ENCODE measurements at places on chromosomes 12 and 14. TPM values are rescaled to one million over a fixed set of nuclear protein-coding genes. Genes with fewer than 3 reads are reported as not detected.

DNA sequence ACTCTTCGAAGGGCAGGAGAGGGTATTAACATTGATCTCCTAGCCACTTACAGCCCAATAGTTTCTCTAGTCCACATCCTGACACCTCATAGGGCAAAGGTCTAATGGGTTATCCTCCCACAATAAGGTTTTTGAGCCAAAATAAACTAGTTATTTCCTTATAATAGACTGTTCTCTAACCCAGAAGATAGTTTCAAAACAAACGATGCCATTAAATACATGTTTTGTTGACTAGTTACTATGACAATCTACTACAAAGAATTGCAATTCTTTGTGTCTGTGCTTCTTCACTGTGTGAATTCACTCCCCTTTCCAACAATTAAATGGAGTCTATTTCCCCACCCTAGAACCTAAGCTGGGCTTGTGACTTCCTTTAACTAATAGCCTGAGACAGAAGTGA lies 6.4 kb upstream of the ACTR10 start:
- no peak for DNase-seq

GRCh38 chr12:130981074-130981742 lies 27.5 kb downstream of the ADGRD1 start:
- no peak for DNase-seq

DNA sequence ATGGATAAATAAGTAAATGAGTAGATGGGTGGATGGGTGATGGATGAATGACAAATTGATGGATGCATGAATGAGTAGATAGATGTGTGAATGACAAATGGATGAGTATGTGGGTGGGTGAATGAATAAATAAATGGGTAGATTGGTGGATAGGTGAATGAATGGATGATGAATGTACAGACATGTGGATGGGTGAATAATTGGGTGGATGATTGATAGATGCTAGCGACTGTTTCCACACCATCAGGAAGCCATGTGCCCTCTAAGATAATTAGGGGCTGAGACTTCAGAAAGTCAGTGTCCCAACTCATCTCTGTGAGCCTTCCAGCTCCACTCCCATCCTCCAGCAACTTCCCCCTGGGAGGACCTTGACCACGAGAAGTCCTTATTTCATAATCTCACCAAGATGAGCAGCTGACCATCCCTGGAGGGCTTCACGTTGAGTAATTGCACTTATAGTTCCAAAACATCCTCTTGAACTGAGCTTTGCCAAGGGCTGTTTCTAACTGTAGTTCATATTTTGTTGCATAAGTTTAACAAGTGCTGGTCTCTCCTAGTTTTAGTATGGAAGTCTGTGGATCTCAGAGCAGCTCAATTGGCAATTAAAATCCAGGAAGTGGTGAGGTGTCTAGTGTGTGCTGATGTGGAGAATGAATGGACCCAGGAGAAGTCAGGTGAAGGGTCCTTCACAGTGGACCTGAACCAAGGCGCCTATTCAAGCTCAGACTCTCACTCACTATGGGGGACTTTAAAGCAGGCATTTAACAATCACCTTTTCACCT lies 295.7 kb downstream of the ADGRD1 start:
- no peak for DNase-seq

DNA sequence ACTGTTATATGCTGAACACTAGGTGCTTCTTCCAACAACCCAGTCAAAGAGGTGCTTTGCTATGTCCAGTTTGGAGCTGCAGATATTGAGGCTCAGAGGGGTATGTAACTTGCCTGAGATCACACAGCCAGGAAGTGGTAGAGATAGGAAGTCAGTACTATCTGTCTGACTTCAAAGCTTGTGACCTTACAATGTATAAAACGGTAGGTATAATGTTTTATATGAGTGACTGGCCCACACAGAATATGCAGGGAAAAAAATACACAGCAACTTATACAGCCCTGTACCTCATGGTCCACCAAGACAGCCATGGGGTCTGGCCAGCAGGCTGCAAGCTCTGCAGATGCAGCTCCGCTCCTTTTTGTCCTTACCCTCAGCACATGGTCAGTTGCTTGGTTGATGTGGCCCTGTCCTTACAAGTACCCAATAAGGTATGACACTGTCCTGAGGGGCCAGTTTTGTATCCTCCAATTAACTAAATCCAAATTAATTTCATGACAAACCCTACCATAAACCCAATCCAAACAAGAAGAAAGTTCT lies 3.9 kb upstream of the KRT4 start:
- DNase-seq: no peak

GRCh38 chr12:74415633-74416032 lies 122.0 kb upstream of the ATXN7L3B start:
- no peak for DNase-seq

GRCh38 chr12:99154216-99154982 lies 493.2 kb upstream of the GARIN6 start:
- no peak for DNase-seq

DNA sequence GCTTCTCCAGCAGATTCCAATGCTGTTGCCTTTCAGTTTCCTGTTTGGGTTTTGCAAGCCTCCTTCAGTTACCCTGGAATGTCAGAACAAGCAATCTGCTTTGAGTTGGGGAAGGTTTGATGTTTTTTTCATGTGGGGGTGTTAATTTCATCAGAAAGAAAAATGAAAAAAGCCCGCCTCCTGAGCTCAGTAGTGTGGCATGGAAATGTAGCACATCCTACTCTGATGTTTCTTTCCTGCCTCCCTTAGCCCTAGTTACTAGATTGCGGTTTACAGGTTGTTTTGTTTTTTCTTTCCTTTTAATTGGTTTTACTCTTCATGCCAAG lies 22.6 kb downstream of the IFNG-AS1 start:
- no peak for DNase-seq

- no peak for DNase-seq
These were observed 84.6 kb downstream of the RIN3 start for GRCh38 chr14:92597906-92598905.

- DNase-seq: no peak
These were observed 70.3 kb downstream of the CAPZA3 start for GRCh38 chr12:18808221-18808620.

GRCh38 chr14:75370416-75371205 lies 57.2 kb upstream of the JDP2 start:
- DNase-seq: no peak

DNA sequence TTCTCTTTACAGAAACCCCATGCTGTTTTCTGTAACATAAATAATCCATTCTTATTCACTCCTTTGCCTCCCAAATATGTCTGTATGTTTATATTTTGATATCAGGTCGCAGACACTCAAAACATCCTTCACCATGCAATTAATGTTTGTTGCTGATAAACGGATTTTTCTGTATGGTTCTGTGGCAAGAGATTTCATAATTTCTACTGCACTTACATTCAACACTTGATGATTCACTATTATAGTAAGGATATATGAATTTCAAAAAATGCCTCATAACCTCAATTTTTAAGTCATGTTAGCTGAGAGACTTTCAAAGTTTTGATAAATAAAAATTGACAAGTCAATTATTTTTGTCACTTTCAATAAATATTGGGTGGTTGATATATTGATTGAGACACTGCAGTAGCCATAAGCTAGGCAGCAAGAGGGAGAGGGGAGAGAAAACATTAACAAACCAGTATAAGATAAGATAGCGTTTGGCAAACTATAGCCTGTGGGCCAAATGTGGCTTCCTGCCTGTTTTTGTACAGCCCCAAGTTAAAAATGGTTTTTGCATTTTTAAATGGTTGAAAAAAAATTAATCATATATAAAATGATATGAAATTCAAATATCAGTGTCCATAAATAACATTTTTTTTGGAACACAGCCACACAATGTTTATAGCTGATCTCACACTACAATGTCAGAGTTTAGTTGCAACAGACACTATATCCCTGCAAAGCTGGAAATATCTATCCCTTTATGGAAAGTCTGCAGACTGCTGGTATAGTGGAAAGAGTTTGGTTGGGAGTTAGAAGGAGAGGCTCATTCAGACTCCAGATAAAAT lies 18.3 kb downstream of the ALDH6A1 start:
- no peak for DNase-seq

DNA sequence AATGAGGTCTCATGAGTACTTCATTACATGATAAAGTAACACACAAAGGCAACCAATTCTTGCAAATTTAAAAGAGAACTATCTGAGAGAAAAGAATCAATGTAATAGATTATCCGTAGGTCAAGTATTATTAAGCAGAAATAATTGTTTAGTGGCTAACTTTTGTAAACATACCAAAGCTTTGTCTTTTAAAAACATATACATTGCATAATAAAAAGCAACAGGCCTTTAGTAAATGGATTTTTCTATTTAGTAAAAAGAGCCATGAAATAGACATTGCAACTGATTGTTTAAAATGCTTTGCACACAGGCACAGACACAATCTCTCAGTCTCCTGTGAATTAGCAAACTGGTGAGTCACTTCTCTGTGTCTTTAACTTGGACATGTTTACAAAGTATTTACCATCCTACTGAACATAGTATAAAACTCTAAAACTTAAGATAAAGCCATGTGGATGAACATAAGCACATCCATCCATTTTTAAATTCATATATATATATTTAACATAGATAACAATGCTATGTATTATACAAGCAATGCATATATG lies 518.7 kb upstream of the MGAT4C start:
- no peak for DNase-seq

DNA sequence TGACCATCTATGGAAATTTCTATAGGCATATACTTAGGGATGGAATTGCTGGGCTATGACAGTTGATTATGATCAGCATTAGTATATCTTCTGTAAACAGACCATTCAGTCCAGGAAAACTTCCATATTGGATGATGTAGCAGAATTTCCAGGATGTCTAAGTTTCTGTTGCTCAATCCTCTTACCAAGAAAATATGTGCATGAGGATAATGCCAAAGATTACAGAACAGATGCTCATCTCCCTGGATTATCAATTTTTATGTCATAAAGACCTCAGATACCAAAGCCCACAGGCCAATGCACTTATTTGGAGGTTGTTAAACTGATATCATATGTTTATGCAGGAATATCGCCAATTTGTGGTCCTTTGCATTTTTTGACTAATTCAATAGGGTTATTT lies 354.4 kb upstream of the FLRT2 start:
- DNase-seq: no peak

DNA sequence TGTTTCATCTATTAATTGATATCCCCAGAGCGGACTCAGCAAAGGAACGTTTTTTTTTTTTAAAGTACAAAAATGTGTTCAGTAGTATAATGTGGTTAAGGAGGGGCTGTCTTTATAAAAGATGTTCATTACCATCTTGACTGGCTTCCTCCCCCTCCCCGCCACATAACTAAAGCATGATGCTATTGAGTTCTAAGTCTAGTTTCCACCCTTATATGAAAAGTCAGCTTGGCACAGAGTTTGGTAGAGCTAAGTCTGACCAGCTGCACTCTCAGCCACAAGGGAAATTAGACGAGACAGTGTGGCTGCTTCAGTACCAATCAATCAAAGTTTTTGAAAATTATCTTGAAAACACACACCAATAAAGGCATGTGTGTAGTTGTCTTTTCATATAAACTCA lies 1.9 kb upstream of the MYBPC1 start:
- no peak for DNase-seq

DNA sequence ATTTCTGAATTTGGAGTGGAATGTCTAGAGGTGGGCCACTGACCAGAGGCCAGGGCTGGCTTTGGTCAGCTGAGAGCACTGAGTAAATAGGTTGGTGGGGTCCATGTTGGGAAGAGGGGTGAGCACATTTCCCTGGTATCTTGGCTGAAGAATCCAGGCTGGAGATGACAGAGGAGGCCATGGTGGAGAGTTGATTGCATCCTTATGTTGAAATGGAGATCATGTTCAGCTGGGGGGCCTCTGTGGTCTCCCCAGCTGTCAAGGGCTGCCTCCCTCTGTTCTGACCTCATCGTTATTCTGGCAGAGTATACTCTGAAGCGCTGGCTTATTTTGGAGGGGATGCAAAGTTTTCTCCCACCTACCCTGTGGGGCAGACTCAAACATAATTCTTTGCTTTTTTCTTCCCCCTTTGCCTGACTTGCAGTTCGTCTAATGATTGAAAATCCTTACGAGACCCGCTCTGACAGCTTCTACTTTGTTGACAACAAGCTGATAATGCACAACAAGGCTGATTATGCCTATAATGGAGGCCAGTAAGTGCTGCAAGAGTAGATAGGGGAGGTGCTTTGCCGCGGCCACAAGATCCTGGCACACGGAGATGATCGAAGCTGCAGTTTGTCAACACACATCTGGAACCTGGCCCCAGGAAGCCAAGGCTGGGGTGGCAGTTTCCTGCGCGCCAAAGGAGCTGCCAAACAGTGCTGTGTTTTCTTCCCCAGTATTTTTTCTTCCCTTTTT lies 6.0 kb upstream of the ACADS start:
- DNase-seq: peak; percentile 50

DNA sequence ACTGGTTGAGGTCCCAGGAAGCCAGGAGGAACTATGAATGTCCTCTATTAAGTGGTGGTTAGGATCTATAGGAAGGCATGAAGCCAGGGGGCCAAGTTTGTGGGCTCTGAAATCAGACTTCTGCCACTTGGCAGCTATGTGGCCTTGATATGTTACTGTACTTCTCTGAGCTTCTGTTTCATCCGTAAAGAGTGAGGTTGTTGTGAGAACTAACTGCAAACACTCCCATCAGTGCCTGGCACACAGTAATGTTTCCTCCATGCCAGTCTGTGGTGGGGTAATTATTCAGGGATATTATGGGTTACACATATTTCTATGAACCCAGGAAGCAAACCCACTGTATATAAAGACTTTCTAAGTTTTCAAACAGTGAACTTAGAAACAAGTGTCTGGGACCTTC lies 57.4 kb downstream of the PLXNC1 start:
- DNase-seq: no peak

- DNase-seq: peak; percentile 40
These were observed 33.0 kb upstream of the ATP2A2 start for GRCh38 chr12:110248096-110248447.

- peak; percentile 44 for DNase-seq
These were observed 743 bp downstream of the PUS1 start for GRCh38 chr12:131929581-131930456.

DNA sequence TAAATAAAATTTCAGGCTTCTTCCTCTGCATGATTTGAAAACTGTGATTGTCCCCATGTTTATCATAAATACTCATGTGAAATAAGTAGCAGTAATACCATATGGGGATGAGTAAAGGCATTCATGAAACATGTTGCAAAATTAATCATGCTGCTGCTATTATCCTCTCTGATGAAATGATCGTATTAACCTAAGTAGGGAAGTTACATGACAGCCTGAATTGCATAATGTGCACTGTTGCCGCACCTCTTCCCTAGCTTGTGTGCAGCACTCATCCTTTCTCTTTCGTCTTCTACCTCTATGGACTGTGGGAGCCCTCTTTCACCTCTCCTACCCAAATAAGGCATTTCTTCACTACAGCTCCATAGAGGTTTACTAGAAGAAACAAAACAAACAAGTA lies 367.6 kb downstream of the SOX5 start:
- no peak for DNase-seq

- peak; percentile 72 for DNase-seq
These were observed 197.2 kb upstream of the PLEKHG7 start for GRCh38 chr12:92505254-92506231.

GRCh38 chr14:24079491-24080141 lies 8.3 kb downstream of the CPNE6 start:
- no peak for DNase-seq

- DNase-seq: peak; percentile 74
These were observed 13.7 kb downstream of the FOXJ2 start for GRCh38 chr12:8045952-8046944.

- DNase-seq: no peak
These were observed 10.2 kb downstream of the SCN8A start for GRCh38 chr12:51601241-51601640.

The TAS2R14 gene
- total RNA-seq: 1.3 TPM

The IL31 gene
- total RNA-seq: not detected

The C12orf60 gene
- 0.89 TPM for total RNA-seq

The RILPL1 gene
- 5.0 TPM for total RNA-seq

The CACNA1C gene
- 10.2 TPM for total RNA-seq

The SLC25A21 gene
- 0.82 TPM for total RNA-seq

The FAM90A1 gene
- 0.42 TPM for total RNA-seq

The EXOC3L4 gene
- 15.6 TPM for total RNA-seq

The SLCO1B1 gene
- total RNA-seq: not detected

The CIT gene
- total RNA-seq: 42.4 TPM

All from colonic mucosa (tissue), 4 donors.